ENCODE measurements at places on chromosomes 7 and 10. TPM values are rescaled to one million over a fixed set of nuclear protein-coding genes. Genes with fewer than 3 reads are reported as not detected.

Gene INA
- total RNA-seq = 0.25 TPM

Gene STEAP2
- not detected for total RNA-seq

Gene CALML3
- not detected for total RNA-seq

Gene PPP1R9A
- 0.05 TPM for total RNA-seq

Gene ABCA13
- not detected for total RNA-seq

DNA sequence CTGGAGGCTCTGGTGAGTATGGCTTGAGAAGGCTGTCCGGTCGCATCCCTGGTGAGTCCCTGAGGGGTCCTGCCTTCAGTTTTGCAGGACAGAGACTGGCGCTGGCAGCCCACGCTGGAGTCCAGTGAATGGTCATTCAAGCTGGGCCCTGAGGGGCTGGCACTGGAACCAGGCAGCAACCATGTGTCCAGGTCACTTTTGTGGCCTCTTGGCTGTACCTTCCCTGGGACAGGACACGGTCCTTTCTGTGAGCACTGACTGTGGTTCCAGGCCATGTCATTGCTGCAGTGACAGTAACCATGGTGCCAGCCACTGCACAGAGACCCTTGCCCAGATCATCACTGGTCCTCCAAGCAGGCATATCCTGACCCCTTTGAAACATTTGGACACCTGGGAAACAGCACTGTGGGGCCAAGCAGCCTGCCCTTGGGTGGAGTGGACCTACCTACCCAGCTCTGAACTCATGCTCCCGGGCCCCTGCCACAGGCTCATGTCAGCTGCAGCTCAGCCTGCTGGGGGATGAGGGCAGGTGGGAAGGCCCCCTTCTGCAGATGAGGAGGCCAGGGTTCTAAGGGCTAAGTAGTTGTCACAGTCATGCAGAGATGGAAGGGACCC is 72.1 kb downstream of the ADCY1 start:
- no peaks in the 10 kb centered on the region for H3K36me3 ChIP-seq
- H3K27ac ChIP-seq = no peak overlapping the region
- no peak for DNase-seq
- no peaks in the 10 kb centered on the region for H3K4me1 ChIP-seq
- H3K4me3 ChIP-seq = no peak overlapping the region

GRCh38 chr7:66699998-66700397 is 40.5 kb upstream of the RABGEF1 start:
- H3K4me3 ChIP-seq = no peak overlapping the region
- no peak overlapping the region for H3K27ac ChIP-seq
- no peaks in the 10 kb centered on the region for H3K36me3 ChIP-seq
- H3K4me1 ChIP-seq = no peaks in the 10 kb centered on the region

DNA sequence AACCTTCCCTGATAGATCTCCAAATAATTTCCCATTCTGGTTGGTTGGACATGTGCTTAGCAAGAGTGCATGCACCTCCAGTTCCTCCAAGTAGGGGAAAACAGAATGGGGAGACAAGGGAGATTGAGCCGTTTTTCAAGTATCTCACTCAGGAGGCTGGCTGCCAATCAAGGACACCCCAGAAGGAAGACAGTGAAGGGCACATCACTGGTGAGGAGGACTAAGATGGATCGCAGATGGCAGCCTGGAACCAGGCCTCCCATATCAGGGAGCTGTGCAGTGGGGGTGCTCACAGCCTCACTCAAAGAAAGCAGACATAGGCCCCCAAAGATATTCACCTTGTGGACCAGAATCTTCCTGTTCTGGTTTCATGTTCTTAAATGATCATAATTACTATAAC is 31.2 kb downstream of the PTPRZ1 start:
- no peak overlapping the region for H3K4me3 ChIP-seq
- H3K27ac ChIP-seq = no peak overlapping the region
- no peaks in the 10 kb centered on the region for H3K27me3 ChIP-seq
- H3K4me1 ChIP-seq = no peaks in the 10 kb centered on the region

GRCh38 chr7:34165466-34165865 is 260.1 kb downstream of the BMPER start:
- no peaks in the 10 kb centered on the region for H3K4me1 ChIP-seq
- DNase-seq = no peak
- no peak overlapping the region for H3K27ac ChIP-seq
- no peaks in the 10 kb centered on the region for H3K27me3 ChIP-seq
- no peaks in the 10 kb centered on the region for H3K36me3 ChIP-seq

DNA sequence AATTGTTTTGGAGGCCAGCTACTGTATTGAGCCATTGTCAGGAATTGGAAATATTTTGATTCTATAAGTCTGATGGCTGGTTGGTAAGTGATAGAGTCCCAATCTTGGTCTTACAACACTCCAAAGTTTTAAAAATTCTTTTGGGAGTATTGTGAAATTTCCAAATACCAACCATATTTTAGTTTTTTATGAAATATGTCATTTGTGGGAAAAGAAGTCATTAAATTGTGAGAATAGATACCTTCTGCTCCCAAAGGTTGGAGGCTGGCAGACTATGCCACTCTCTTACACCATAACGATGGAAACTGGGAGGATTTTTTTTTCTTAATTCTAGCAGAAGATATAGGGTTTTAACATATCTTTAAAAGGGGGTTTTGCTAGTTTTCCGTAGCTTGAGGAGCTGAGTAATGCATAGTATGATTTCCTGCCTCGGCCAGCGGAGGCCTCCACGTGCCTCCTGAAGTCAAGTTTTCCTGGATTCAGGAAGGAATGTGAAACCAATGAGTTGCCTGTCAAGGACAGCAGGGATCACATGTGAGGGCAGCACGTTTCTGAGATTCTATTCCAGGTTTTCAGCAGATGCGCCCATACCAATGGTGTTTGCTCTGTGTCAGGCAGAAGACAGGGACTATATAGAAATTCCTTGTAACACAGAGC is 92.2 kb upstream of the LAMB4 start:
- H3K27ac ChIP-seq = no peak overlapping the region
- peaks cover 8% of the 10 kb centered on the region for H3K36me3 ChIP-seq
- H3K4me1 ChIP-seq = peaks cover 4% of the 10 kb centered on the region
- no peak overlapping the region for H3K4me3 ChIP-seq
- DNase-seq = no peak
- no peaks in the 10 kb centered on the region for H3K27me3 ChIP-seq

GRCh38 chr7:33836797-33837355 is 68.5 kb upstream of the BMPER start:
- H3K36me3 ChIP-seq = no peaks in the 10 kb centered on the region
- H3K4me1 ChIP-seq = no peaks in the 10 kb centered on the region
- no peak overlapping the region for H3K27ac ChIP-seq
- peak; percentile 26 for DNase-seq

DNA sequence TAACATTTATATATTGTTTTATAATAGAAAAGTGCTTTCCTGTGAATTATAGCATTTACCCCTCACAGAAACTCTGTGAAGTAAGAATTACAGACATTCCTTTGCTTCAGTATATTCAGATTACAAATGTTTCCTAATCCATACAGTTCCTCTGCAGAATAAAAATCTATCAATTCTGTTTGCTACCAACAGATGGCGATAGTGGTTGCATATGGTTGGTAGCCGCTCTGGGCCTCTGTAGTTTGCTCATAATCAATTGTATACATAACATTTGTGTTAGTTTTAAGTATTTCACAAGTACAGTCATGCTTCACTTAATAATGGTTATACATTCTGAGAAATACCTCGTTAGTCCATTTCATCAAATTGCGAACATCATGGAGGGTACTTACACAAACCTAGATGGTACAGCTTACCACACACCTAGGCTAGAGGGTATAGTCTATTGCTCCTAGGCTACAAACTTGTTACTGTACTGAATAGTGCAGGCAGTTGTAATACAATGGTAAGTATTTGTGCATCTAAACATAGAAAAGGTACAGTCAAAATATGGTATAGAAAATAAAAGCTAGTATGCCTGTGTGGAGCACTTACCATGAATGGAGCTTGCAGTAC is 94.4 kb upstream of the STEAP4 start:
- no peaks in the 10 kb centered on the region for H3K36me3 ChIP-seq
- H3K4me3 ChIP-seq = no peak overlapping the region
- H3K4me1 ChIP-seq = peaks cover 9% of the 10 kb centered on the region
- DNase-seq = no peak
- H3K27ac ChIP-seq = no peak overlapping the region
- peaks cover 2% of the 10 kb centered on the region for H3K27me3 ChIP-seq

GRCh38 chr7:15094989-15095388 is 192.4 kb upstream of the DGKB start:
- no peak overlapping the region for H3K4me3 ChIP-seq
- H3K4me1 ChIP-seq = no peaks in the 10 kb centered on the region
- H3K27ac ChIP-seq = no peak overlapping the region

GRCh38 chr7:32587411-32587948 is 92.2 kb downstream of the AVL9 start:
- no peak for DNase-seq
- peaks cover 29% of the 10 kb centered on the region for H3K4me1 ChIP-seq
- no peaks in the 10 kb centered on the region for H3K27me3 ChIP-seq
- H3K36me3 ChIP-seq = peaks cover 32% of the 10 kb centered on the region
- H3K27ac ChIP-seq = peak overlapping the region; percentile 88

GRCh38 chr10:42952931-42953683 is 123.8 kb upstream of the RET start:
- no peak overlapping the region for H3K27ac ChIP-seq
- H3K27me3 ChIP-seq = peaks cover 2% of the 10 kb centered on the region
- H3K4me3 ChIP-seq = no peak overlapping the region
- H3K4me1 ChIP-seq = no peaks in the 10 kb centered on the region

DNA sequence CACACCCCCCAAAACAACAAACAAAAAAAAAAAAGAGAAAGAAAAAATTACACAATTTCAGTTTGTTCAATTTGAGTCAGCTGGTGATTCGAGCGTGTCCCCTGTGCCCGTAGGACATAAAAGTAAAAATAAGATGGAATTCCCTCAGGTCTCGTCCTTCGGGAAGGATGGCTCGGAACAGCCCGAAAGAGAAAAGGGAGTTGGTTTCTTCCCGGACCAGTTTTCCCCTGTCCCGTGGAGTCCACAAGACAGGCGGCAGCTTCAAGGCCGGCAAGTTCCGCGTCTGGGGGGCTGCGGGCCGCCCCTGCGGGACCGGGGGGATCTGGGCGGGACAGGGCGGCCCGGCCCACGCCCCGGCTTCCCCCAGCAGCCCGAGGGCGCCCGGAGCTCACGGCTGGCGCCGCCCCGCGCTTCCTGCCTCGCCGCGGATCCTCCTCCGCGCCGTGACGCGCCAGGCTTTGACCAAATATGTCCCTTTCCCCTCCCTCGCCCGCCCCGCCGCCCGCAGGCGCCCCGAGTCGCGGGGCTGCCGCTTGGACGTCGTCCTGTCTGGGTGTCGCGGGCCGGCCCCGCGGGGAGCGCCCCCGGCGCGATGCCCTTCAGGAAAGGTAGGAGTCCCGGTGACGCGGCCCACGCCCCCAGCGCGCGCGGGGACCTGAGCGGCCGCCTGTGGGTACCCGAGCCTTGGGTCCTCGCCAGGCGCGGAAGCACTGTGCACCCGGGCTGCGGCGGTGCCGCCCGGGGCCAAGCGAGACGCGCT is 55.8 kb downstream of the RBM17 start:
- no peaks in the 10 kb centered on the region for H3K27me3 ChIP-seq
- DNase-seq = peak; percentile 95
- H3K4me3 ChIP-seq = peak overlapping the region; percentile 79
- H3K27ac ChIP-seq = peak overlapping the region; percentile 86

DNA sequence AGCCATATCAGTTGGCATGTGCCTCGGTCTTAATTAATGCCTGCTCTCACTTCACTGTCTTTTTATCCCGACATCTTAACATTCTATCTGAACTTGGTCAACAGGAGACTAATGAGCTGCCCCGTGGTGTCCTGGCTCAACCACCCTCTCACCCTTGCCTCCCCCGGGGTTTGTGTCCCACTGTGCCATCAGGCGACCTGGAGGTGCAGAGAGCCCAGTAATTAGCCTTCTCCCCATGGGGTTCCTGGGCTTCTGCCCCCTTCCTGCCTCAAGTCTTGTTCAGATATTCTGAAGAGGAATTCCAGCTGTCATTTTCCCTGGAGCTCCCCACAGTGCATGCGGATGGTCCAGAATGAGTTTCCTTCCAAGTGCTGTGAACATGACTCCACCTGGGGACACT is 10.1 kb upstream of the JAKMIP3 start:
- no peak overlapping the region for H3K4me3 ChIP-seq
- H3K4me1 ChIP-seq = no peaks in the 10 kb centered on the region
- DNase-seq = no peak

DNA sequence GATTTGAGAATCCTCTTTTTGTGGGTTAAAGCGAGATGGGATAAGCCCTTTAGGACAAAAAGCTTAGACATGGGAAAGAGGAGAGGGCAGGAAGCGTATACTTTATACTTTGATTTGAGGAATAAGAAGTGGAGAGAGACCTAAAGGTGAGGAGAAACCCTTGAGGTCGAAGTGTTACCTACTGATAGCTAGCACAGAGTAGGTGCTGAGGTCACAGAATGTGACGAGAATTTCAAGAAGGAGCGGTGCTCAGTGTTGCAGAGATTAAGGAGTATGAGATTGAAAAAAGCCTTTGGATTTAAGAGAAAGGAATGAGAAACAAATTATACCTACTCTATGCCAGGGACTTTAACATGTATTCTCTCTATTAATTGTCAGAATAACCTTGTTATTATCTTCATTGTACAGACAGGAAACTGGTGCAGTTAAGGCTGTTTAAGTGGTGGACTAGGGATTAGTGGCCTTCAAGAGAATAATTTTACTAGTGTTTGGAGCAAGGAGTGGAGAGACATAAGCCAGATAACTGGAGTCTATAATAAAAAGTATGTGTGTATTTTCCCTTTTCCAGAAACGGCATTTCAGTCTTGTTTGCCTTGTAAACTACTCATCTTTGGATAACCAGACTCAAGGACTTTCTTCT is 8.8 kb downstream of the CAPZA2 start:
- no peak overlapping the region for H3K4me3 ChIP-seq
- H3K4me1 ChIP-seq = peaks cover 79% of the 10 kb centered on the region
- no peaks in the 10 kb centered on the region for H3K27me3 ChIP-seq
- peaks cover 39% of the 10 kb centered on the region for H3K36me3 ChIP-seq
- peak overlapping the region; percentile 82 for H3K27ac ChIP-seq

DNA sequence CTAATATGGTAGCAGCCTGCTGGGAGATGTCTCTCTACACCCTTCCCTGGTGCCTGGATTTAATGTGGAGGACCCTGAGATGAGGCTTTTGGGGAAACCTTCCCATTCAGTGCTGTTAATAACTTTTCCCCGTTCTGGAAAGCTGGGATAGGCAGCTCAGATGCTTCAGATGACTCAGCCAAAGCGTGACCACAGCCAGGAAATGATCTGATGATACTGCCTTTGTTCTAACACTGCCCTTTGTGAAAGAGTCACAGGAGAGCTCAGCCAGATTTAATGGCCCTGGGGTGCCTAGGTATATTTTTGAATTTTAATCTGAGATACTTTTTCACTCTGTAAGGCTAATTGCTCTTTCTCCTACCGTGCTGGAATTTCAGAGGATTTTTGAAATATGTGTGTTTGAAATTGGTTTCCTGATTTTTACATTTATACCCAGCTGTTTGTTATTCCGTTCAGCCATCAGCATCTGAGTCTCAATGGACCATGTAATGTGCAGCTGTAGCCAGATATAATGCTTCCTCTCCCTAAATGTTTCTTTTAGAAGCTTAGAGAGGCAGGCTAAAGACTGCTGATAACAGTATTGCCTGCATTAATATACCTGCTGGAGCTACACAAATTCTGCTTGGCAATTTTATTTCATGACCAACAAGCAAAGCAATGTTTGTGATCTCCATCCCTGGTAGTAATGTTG is 17.8 kb downstream of the CELF2 start:
- no peaks in the 10 kb centered on the region for H3K36me3 ChIP-seq
- H3K27me3 ChIP-seq = peaks cover 12% of the 10 kb centered on the region
- H3K4me1 ChIP-seq = peaks cover 2% of the 10 kb centered on the region

Data from activated CD8-positive, alpha-beta T cell treated with anti-CD3 and anti-CD28 coated beads for 36 hours (primary cell).